ENCODE measurements at places on chromosomes 13 and 19. TPM values are rescaled to one million over a fixed set of nuclear protein-coding genes. Genes with fewer than 3 reads are reported as not detected.

FGF22 gene
- 0.91 TPM for polyA plus RNA-seq

THSD8 gene
- polyA plus RNA-seq: 4.4 TPM

APOC4 gene
- not detected for polyA plus RNA-seq

PPM1N gene
- 0.13 TPM for polyA plus RNA-seq

SGCG gene
- 5.4 TPM for polyA plus RNA-seq

WTIP gene
- 39.1 TPM for polyA plus RNA-seq

PSG11 gene
- polyA plus RNA-seq: not detected

SPRED3 gene
- polyA plus RNA-seq: 1.4 TPM

ZNF677 gene
- 37.9 TPM for polyA plus RNA-seq

SLC17A7 gene
- 0.55 TPM for polyA plus RNA-seq
